ENCODE measurements at places on chromosomes 1 and 21.

DNA sequence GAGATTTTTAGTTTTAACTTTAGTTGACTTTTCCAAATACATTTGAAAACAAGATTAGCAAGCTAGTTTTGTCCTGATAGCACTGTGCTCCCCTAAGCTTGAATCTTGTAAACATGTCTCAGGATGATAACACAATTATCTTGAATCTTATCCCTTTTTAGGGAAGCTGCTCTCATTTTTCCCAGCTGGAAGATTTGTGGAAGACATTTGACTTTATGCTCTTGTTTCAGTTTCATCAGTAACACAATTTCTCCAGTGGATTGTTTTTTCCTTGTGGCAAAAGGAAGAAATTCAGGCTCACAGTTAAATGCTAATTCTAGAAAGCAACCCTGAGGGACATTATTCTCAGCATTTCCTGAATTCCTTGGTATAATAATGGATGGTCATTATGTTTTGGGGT lies 88.8 kb downstream of the CDC7 start:
- no peak for DNase-seq

GRCh38 chr1:115365738-115366137 lies 27.7 kb upstream of the NGF start:
- DNase-seq, result no peak

DNA sequence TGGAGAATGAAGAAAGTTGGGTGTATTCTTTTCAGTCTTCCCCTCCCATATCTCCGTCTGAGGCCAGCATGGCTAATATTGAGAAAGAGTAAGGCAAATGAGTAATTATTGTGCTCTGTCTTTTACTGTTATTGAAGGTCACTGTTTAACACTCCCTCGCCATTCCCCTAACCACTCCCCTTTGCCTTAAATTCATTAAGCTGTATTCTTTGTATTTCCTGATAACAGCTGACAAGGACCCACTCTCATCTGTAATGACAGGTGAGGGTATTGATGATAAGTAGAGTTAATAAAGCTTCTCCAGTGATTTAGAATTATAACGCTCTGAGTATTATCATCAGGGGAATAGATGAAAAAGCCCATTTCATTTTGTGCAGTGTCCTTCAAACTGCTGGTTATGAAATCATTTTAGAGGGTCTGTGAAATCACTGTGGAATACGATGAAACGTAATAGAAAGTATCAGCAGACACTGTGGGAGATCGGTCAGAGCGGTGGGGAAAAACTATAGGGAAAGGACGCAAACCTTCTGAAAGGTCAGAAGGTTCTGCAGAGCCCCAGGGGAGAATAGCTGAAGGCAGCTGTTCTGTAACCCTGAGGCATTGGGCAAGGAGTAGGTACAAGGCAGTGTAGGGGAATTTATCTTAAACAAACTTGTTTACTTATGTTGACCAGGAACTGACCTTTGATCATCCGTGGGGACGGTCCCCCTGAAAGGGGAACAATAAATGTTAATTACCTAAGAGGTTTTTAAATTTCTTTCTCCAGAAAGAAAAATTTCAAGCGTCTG lies 46.3 kb upstream of the CACYBP start:
- DNase-seq, result no peak

GRCh38 chr1:64173336-64173940 lies 30.0 kb upstream of the UBE2U start:
- no peak for DNase-seq

GRCh38 chr1:220013497-220013896 lies 32.8 kb downstream of the EPRS1 start:
- no peak for DNase-seq

DNA sequence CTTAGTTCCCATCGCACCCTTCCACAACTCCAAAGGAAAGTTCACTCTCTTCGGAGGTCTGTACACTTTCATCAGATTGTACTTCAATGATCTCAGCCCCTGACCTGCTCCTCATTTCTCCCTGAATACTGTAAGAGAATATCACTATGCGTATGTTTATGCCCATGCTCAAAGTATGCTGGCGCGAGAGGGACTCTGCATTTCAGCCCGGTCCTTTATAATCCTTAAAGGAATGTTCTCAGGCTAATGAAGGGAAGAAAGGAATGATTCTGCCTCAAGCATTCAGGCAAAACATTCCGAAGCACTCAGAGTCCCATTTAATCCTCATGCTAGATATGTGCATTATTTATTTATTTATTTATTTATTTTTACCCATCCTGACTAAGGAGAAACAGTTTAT lies 76.8 kb downstream of the PLD5 start:
- DNase-seq, result no peak

DNA sequence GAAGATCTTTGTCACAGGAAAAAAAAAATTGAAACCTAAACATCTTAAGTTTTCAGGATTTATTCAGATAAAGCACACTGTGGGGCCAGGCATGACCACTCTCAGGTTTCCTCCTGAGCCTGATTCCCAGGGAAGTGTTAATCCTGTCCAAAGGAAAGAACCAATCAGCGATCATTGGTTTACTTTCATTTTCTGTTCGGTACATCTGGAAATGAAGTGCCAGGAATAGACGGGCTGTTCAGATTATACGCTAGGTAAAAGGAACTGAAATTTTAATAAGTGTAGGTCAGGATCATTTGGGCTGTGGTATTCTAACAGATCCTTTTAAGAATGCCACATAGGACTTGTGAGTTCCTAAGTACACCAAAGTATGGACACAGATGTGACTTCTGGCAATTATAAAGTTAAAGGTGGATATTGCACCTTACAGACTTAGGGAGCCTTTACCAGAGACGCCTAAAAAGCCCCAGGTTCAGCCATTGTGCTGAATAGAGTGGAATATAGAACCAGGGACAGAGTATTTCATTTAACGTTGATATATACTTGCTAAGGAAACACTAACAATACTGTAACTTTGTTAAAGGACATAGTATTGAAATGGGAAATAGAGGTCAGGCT lies 9.3 kb upstream of the CACYBP start:
- DNase-seq, result no peak

GRCh38 chr1:118937413-118938072 lies 50.6 kb downstream of the TBX15 start:
- no peak for DNase-seq

DNA sequence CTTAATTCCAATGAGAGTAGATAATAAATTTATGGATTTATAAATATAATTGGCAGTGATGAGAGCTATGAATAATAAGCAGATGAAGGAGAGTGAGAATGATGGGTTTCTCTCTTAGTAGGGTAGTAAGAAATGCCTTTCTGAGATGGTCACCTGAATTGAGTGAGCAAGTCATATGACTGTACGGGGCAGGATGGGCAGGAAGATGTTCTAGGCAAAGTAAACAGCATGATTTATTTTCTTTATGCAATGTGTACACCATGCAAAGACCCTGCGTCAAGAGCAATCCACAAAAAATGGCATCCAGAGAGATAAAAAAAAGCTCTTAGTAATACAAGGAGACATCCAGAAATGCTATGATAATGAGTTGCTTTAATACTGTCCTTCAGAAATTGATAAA lies 409.9 kb downstream of the HLX start:
- DNase-seq, result no peak

Data from stimulated activated effector memory CD8-positive, alpha-beta T cell treated with anti-CD3 and anti-CD28 coated beads, Interleukin-12 subunit alpha, Interleukin-12 subunit beta, amount 100 ng/mL, for 72 hours (primary cell).